Left cardiac atrium (tissue), 4 donors: ENCODE measurements at places on chromosomes 3 and 15.

DNA sequence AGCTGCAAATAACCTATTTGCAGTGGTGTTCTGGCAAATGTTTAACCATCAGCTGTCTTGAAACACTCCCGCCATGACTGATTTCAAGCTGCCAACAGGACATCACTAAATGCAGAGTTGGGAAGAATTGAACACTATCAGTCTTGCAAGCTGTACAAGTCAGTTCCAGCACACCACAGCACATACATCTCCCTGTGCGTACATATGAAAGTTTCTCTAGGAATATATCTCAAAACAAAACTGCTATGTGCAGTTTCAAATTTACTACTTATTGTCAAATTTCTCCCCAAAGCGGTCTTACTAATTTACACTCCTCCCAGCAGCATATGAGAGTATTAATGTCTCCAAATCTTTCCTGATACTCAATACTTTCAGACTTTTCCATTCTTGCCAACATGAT lies 30.4 kb upstream of the CORO2B start:
- no peak for DNase-seq

DNA sequence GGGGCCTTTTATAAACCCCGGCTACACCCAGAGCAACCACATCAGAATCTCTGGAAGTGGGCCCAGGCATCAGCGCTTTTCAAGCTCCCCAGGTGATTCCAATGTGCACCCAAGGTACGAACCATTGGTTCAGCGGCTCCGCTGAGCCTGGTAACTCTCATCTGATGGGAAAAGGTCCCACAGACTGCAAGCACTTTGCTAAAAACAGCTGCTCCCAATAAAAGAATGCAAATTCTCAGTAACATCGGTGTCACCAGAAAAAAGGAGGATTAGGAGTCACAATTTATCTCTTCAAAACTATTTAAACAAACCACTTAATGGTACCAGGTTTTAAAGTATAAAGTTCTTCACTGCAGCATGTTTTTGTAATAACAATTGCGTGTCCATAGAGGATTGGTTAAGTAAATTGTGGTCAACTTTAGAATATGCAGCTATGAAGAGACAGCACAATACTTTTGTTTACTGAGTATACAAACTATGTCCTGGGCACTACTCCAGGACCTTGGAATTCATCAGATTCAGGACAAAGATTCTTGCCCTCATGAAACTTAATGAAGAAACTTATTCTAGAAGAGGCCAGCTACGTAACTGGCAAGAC lies 660.7 kb upstream of the ADAMTS9 start:
- no peak for DNase-seq

- DNase-seq: no peak
Observed at GRCh38 chr15:95644100-95644875, 686.2 kb upstream of the NR2F2 start.

- DNase-seq: no peak
Observed at GRCh38 chr3:58474348-58474911, 17.5 kb upstream of the KCTD6 start.

- DNase-seq: peak; percentile 73
Observed at GRCh38 chr3:115692887-115693524, 69.7 kb downstream of the GAP43 start.

GRCh38 chr15:80423215-80423614 lies 19.0 kb downstream of the ARNT2 start:
- DNase-seq: no peak

DNA sequence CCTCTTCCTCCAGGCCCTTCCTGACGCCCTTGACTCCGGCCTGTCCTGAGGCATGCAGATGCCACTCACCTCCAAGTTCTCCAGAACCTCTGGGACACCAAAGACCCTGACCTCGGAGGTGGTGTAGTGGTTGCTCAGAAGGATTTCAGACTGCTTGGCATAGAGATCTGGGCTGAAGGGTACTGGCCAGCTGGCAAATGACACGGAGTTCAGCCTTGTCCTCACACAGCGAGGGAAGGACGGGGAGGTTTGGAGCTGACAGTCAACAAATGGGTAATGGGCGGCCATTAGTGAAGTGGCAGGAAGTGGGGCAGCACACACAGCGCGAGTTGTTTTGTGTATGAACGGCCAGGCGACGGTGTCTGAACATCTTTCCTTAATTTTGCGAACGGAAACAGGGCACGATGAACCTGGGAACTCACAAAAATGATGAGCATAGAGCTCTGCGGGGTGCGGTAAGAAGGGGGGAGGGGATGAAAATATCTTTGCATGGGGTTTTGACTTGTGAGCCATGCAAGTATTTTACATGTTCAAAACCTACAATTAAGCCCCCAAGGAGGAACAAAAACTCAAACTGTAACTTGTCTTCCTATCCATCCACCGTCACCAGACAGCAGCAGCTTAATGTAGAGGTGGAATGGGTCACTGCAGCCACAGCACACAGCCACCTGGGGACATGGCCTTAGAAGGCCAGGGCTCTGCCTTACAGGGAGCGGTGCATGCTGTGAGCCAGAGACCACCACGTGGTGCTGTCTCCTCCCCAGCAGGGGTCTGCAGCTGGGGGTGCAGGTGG lies 43.6 kb upstream of the RPL32 start:
- DNase-seq: no peak

GRCh38 chr3:128665362-128666021 lies 14.9 kb upstream of the RPN1 start:
- no peak for DNase-seq

GRCh38 chr3:69463531-69463930 lies 77.6 kb upstream of the FRMD4B start:
- no peak for DNase-seq

DNA sequence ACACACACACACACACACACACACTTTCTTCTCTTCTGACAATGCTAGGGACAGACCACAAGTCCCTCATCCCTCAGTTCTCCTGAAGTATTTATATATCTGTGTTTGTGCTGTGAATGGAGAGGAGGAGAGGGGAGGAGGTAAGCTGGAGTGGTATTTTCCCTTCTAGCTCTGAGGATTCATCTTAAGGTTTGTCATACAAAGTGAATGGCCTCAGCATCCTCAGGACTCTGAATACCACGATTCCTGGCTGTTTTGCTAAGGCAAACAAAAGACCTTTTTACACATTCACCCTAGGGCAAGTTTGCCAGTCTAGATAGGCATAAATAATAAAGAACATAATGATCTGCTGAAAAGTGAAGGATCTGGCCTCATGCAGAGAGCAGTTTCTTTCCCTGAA lies 65.7 kb upstream of the CHMP2B start:
- no peak for DNase-seq

- DNase-seq: no peak
Observed at GRCh38 chr15:63967616-63968015, 78.7 kb downstream of the DAPK2 start.

DNA sequence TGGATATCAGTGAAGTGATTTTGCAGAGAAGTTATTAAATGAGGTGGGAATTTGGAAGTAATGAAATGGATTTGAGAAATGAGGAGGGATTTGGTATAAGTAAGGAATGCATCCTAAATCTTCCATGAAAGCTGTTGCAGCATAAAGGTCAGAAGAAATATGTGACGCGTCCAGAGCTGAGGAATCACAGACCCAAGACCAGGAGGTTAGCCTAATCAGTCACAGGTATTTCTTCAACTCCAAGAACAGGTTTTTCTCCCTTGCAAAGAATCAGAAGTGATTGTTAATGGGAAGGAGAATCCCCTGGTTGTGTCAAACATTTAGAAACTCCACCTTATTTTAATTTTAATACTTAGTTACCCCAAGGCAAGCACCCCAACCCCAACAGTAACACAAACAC lies 253.2 kb downstream of the MEX3B start:
- no peak for DNase-seq

GRCh38 chr3:52153389-52154096 lies 680 bp downstream of the POC1A start:
- DNase-seq: no peak

- DNase-seq: peak; percentile 61
Observed at GRCh38 chr3:160225176-160226025, at the start of gene C3orf80. C3orf80 (plus strand) TSS chr3:160225422; CDS start chr3:160225636, 214 bp downstream.

- no peak for DNase-seq
Observed at GRCh38 chr15:72585476-72586058, 68.9 kb upstream of the GOLGA6B start.

DNA sequence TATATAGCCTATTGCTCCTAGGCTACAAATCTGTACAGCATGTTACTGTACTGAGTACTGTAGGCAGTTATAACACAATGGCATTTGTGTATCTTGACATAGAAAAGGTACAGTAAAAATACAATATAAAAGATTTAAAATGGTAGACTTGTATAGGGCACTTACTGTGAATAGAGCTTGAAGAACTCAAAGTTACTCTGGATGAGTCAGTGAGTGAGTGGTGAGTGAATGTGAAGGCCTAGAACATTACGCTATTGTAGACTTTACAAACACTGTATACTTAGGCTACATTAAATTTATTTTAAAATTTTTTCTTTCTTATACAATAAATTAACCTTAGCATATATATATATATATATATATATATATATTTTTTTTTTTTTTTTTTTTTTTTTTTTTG lies 140.0 kb upstream of the UBE2E1 start:
- no peak for DNase-seq

GRCh38 chr15:66877477-66878271 lies 175.6 kb downstream of the SMAD6 start:
- peak; percentile 55 for DNase-seq

- no peak for DNase-seq
Observed at GRCh38 chr3:147744967-147745366, 335.8 kb downstream of the ZIC1 start.

DNA sequence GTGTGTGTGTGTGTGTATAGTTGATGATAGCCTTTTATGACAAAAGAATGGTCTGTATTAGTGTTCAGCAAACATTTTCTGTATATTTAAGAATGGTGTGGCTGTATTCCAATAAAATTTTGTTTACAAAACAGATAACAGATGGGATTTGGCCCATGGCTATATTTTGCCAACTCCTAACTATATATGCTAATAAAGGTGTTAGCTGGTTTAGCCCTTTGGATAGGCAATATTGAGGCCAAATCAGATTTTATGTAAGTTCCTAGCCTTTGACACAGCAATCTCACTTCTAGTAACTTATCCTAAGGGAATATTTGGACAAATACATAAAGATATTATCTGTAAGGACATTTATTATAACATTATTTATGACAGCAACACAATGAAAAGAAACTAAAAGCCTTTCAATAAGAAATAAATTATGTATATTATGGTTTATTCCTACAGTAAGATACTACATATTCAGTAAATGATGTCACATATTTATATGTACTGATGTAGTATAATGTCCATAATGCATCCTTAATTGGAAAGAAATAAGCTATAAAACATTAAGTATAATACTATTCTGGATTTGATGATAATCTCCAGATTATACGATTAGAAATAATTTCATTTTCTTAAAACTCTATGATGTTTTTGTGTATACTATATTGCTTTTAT lies 264.0 kb downstream of the RBMS3 start:
- no peak for DNase-seq

GRCh38 chr3:4546346-4547178 lies 53.4 kb downstream of the ITPR1 start:
- DNase-seq: no peak
